ENCODE measurements at places on chromosomes 5 and 9.

GRCh38 chr5:88480245-88480644, 211.6 kb upstream of the TMEM161B start:
- H3K27me3 ChIP-seq, result no peaks in the 10 kb centered on the region
- no peak for DNase-seq
- no peaks in the 10 kb centered on the region for H3K36me3 ChIP-seq
- no peaks in the 10 kb centered on the region for H3K4me1 ChIP-seq
- no peak overlapping the region for H3K27ac ChIP-seq

DNA sequence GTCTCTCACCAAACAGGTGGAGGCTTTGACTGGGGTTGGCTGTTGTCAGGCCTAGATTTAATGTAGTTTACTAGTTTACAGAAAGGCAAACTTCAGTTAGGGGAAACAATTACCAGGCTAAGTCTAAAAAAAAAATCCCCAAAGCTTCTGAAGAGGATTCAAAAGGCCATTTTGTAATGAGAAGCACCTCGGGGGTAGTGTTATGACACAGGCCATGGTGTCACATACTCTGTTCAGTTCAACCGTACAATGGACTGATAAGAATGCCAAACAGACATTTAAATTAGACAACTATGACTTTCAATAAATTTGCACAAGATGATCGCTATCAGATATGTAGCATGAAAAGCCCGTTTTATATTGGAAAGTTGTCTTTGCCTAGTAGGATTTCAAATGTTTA, 120.1 kb upstream of the PCA3 start:
- no peak overlapping the region for H3K27ac ChIP-seq
- peaks cover 34% of the 10 kb centered on the region for H3K27me3 ChIP-seq
- H3K36me3 ChIP-seq, result no peaks in the 10 kb centered on the region
- H3K4me3 ChIP-seq, result no peak overlapping the region

- H3K27me3 ChIP-seq, result no peaks in the 10 kb centered on the region
- H3K4me3 ChIP-seq, result no peak overlapping the region
- peaks cover 16% of the 10 kb centered on the region for H3K4me1 ChIP-seq
- H3K27ac ChIP-seq, result no peak overlapping the region
Observed at GRCh38 chr9:136947028-136947891, 2.2 kb downstream of the C8G start.

- no peaks in the 10 kb centered on the region for H3K36me3 ChIP-seq
- DNase-seq, result no peak
- no peak overlapping the region for H3K27ac ChIP-seq
- H3K4me1 ChIP-seq, result no peaks in the 10 kb centered on the region
Observed at GRCh38 chr5:66617226-66617861, 21.2 kb downstream of the MAST4 start.

GRCh38 chr9:92669527-92669889, 423 bp downstream of the IPPK start:
- no peak for DNase-seq
- no peaks in the 10 kb centered on the region for H3K27me3 ChIP-seq
- no peaks in the 10 kb centered on the region for H3K36me3 ChIP-seq
- peaks cover 17% of the 10 kb centered on the region for H3K4me1 ChIP-seq

- no peaks in the 10 kb centered on the region for H3K27me3 ChIP-seq
- H3K36me3 ChIP-seq, result no peaks in the 10 kb centered on the region
- no peak overlapping the region for H3K4me3 ChIP-seq
- no peaks in the 10 kb centered on the region for H3K4me1 ChIP-seq
Observed at GRCh38 chr9:13478639-13479038, 199.1 kb upstream of the MPDZ start.

DNA sequence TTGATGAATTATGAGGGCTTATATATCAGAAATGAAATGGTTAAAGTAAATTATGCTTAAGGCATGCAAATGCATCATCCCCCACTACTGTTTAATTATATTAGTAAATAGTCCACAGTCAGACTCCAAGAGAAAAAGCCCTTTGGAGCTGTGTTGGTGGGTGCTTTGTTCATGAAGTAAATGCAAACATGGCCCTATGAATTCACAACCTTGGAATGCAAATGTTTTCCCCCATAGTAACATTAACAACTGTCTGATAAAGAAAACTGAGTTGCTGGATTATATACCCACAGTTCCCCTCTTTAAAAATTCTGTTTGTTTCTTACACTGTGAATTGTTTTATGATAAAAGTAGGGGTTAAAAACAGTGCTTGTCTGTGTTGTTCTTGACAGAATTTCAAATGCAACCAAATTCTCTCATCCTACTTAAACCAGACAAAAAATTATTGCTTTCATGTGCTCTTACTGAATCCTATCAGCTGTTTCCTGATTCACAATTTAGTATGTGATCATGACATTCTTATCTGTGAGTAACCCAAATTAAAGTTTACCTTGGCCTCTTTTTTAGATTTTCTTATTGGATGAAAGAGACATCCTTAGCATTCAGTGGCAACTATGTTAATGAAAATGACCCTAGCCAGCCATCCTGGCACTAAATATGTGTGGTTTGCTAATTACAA, 48.5 kb upstream of the SNCAIP start:
- no peaks in the 10 kb centered on the region for H3K36me3 ChIP-seq
- H3K27ac ChIP-seq, result no peak overlapping the region
- DNase-seq, result peak; percentile 1
- no peaks in the 10 kb centered on the region for H3K4me1 ChIP-seq
- H3K27me3 ChIP-seq, result no peaks in the 10 kb centered on the region
- no peak overlapping the region for H3K4me3 ChIP-seq

GRCh38 chr5:32297181-32298058, 15.3 kb downstream of the MTMR12 start:
- no peak overlapping the region for H3K27ac ChIP-seq
- DNase-seq, result no peak
- H3K4me1 ChIP-seq, result no peaks in the 10 kb centered on the region
- H3K27me3 ChIP-seq, result no peaks in the 10 kb centered on the region

DNA sequence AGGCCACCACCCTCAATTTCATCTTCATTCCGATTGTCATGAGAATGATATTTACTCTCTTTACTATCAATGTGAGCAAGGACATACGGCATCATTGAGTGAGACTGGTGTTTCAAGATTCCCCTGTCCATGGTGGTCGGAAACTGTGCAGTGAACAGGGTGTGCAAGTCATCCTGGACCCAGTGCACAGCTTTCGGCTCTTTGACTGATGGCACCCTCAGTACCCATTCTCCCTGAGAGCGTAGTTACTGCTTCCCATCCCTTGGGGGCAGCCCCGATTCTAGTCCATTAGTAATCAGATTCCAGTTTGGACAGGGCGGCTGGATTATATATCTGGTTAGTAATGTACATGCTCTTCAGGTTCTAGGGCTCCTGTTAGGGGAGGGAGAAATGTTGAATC, 61.7 kb upstream of the SUB1 start:
- no peaks in the 10 kb centered on the region for H3K36me3 ChIP-seq
- H3K27me3 ChIP-seq, result no peaks in the 10 kb centered on the region
- no peak overlapping the region for H3K27ac ChIP-seq
- peaks cover 24% of the 10 kb centered on the region for H3K4me1 ChIP-seq

DNA sequence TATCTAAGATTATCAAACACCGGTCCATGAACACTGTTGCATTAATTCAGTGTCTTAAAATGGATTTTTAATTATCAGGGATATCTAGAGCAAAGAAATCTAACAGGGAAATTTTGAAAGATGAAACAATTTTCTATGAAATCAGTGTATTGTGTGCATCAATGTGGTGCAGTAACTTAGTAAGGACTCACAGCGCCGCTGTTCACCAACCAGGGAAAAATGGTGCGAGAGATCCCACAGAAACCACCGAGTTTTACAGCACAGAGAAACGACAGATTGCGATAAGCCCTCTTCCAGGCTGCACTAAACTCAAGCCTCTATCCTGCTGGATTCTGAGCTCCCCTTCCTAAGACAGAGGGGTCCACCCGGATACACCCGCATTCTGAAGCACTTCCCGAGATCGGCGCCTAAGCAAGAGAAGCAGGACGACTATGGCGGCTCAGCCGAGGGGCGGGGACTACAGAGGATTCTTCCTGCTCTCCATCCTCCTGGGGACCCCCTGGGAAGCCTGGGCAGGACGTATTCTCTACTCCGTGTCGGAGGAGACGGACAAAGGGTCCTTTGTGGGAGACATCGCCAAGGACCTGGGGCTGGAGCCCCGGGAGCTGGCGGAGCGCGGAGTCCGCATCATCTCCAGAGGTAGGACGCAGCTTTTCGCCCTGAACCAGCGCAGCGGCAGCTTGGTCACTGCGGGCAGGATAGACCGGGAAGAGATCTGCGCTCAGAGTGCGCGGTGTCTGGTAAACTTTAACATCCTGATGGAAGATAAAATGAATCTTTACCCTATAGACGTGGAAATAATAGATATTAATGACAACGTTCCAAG, at the start of gene PCDHGA7:
TSS of gene PCDHGA7 (plus strand) at position 274 of the 826 bp plus-strand sequence. CDS start at position 432, 158 bp downstream.
- no peak for DNase-seq
- no peak within 1 kb of the TSS for H3K27ac ChIP-seq
- H3K36me3 ChIP-seq, result no peaks in the 10 kb centered on the region
- H3K4me1 ChIP-seq, result no peaks in the 10 kb centered on the region

- H3K36me3 ChIP-seq, result no peaks in the 10 kb centered on the region
- H3K27ac ChIP-seq, result no peak overlapping the region
- DNase-seq, result no peak
- H3K4me3 ChIP-seq, result no peak overlapping the region
Observed at GRCh38 chr9:91298311-91298710, 63.4 kb downstream of the AUH start.

- H3K27me3 ChIP-seq, result no peaks in the 10 kb centered on the region
- H3K27ac ChIP-seq, result no peak overlapping the region
- no peaks in the 10 kb centered on the region for H3K36me3 ChIP-seq
- DNase-seq, result no peak
- H3K4me3 ChIP-seq, result no peak overlapping the region
- H3K4me1 ChIP-seq, result no peaks in the 10 kb centered on the region
Observed at GRCh38 chr9:23850242-23850689, 24.2 kb upstream of the ELAVL2 start.

GRCh38 chr5:124236361-124237205, 509.9 kb downstream of the ZNF608 start:
- no peak for DNase-seq
- H3K4me1 ChIP-seq, result no peaks in the 10 kb centered on the region
- H3K4me3 ChIP-seq, result no peak overlapping the region
- H3K36me3 ChIP-seq, result no peaks in the 10 kb centered on the region

DNA sequence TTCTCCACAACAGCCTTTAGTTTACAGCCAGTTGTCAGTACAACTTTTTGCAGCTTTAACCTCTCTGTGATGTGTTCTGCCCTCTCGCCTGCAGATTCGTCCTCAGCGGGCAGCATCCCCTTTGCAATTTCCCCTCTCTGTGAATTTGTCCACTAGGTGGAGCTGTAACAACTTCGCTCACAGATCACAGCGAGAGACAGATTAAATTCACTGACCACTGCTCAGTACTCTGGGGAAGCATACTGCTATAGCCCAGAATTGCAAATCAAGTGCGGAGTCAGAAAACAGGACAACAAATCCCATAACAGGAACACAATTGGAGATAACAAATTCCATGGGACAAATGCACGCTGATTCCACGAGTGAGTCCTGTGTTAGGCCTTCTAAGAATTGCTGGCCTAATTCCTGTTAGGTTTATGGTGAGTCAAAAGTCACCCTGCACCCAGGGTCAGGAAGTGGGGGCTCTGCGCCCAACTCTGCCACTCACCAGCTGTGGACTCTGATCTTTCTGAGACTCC, 2124.9 kb downstream of the MAT2B start:
- H3K36me3 ChIP-seq, result no peaks in the 10 kb centered on the region
- no peaks in the 10 kb centered on the region for H3K27me3 ChIP-seq
- no peaks in the 10 kb centered on the region for H3K4me1 ChIP-seq
- no peak overlapping the region for H3K4me3 ChIP-seq
- DNase-seq, result peak; percentile 59

GRCh38 chr9:81410201-81410600, 279.1 kb downstream of the TLE1 start:
- H3K36me3 ChIP-seq, result no peaks in the 10 kb centered on the region
- peaks cover 52% of the 10 kb centered on the region for H3K4me1 ChIP-seq
- DNase-seq, result peak; percentile 90
- H3K27ac ChIP-seq, result peak overlapping the region; percentile 82
- H3K4me3 ChIP-seq, result peak overlapping the region; percentile 26
- H3K27me3 ChIP-seq, result no peaks in the 10 kb centered on the region

GRCh38 chr9:133774799-133775198, 36.6 kb upstream of the SARDH start:
- no peak overlapping the region for H3K27ac ChIP-seq
- no peaks in the 10 kb centered on the region for H3K4me1 ChIP-seq

DNA sequence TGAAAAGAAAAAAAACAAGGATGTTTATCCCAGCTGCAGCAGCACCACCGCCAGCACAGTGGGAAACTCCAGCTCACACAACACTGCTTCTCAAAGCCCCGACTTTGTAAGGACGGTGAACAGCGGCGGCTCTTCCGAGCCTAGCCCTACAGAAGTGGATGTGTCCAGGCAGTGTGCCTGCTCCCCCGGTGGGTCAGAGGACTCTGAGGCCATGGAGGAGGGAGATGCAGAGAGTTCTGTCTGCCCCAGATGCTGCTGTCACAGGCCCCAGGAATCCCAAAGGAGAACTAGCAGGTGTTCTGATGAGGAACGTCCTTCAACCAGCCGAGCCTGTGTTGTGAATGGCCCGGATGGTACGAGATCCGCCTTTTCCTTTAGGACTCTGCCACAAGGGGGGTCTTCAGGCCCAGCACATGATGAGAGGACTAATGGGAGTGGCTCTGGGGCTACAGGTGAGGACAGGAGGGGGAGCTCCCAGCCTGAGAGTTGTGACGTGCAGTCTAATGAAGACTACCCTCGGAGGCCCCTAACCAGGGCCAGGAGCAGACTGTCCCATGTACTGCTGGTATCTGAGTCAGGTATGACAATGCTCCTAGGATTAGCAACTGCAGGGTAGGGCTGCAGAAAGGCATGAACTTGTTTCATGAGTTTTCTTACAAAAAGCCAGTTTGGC, 43.7 kb downstream of the FBXO38 start:
- no peak overlapping the region for H3K27ac ChIP-seq
- no peak for DNase-seq
- no peaks in the 10 kb centered on the region for H3K4me1 ChIP-seq
- H3K27me3 ChIP-seq, result no peaks in the 10 kb centered on the region

DNA sequence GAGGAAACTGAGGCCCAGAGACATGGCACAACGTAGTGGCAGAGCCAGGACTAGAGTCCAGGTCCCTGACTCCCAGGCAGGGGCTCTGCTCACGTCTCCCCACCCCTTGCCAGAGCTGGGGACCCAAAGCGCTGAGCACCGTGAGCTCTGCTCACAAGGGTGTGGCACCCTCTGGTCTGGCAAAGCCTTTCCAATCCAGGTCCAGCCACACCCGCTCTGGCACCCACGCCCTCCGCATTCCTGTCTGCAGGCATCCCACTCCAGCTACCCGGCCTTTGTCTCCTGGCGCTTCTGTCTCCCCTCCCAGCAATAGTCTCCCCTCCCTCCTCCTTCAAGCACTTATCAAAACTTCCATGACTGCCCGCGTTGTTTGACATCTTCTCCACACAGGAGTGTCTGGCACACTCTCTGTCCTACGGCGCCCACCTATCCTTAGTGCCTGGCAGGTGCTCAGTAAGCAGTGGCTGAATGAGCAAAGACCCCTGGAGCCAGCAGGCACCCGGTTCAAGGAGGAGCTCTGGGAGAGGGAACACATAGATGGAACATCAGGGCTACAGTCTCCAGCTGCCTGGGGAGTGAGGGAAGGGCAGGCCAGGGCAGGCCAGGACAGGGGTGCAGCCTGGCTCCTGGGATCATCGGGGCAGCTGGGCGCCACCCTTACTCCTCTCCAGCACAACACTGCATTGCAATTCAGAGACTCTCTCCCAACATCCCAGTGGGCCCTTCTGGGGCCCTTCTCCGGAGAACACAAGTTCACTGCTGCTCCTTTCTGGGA, 12.0 kb downstream of the HIGD2A start:
- no peak overlapping the region for H3K4me3 ChIP-seq
- H3K27me3 ChIP-seq, result no peaks in the 10 kb centered on the region
- H3K27ac ChIP-seq, result no peak overlapping the region

Data from PC-3 (cell line).